ENCODE measurements at places on chromosomes 12 and 14. TPM values are rescaled to one million over a fixed set of nuclear protein-coding genes. Genes with fewer than 3 reads are reported as not detected.

DNA sequence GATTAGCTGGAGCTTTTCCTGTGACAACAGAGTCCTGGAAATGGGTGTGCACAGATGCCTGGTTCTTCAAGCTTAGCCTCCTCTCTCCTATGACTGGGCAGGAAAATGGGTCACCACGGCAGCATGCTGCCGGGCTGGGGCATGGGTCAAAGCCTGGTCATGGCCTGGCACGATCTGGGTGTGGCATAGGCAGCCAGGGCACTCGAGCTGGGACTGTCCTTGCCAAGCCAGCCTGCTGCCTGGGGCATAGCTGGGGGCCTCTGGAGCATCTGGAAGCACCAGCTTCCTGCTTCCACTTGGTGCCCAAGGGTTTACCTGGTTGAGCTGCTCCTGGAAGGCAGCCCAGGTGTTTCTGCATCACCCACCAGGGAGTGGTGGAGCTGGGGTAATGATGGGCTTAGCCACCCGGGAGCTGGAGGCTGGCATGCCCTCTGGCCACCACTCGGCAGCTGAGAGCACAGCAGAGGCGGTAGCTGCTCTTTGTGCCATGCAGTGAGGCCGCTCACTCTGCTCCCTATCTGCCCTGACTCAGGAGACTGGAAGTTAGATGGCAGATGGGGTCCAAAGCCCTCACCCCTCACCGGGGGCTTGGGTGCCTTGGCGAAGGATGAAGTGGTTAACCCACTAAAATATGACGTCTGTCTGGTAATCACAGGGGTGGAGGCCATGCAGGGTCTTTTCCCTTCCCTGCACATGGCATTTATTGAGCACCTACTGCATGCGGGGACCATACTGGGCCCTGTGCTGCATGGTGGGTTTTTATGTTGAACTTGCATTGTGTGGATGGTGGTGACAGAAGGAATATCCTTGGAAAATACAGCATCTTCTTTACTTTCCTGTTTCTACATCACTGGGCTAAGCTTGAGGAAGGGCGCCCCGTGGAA is 1.7 kb downstream of the OTUB2 start:
- DNase-seq: no peak

- no peak for DNase-seq
These were observed 158.8 kb upstream of the PRMT8 start for GRCh38 chr12:3332188-3332587.

GRCh38 chr14:97851428-97851995 is 1054.3 kb downstream of the VRK1 start:
- no peak for DNase-seq

DNA sequence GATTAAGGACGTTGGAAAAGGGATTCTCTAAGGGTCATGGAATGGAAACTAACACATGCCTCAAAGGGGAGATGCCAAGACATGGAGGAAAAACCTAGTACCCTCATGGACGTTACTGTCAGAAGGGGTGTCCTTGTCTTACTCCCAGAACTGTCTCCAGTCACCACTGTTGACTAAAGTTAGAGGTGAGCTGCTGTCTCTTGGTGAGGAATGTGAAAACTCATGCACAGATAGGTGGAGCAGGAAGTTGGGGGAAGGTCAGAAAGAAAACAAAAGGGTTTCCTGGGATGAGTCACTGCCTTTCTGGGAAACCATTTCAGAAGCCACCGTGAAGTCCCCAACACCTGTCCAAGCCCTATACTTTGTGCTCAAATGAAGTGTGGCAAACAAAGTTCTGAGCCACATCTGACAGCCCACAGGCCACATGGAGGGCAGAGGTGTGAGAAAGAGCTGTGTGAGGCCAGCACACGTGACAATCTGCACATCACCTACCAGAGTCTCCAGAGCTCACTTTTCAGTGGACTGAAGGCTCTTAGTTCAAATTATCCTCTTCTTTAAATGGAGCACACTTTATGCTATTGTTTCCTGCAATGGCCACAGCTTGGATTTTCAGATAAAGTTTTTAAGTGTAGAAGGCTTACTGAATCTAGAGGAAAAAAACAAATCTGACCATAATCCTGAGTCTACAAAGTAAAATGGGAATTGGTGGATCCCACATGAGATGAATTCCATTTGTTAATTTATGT is 92.9 kb upstream of the EGLN3 start:
- DNase-seq: no peak

GRCh38 chr12:103456006-103456405 is 39.8 kb downstream of the C12orf42 start:
- no peak for DNase-seq

DNA sequence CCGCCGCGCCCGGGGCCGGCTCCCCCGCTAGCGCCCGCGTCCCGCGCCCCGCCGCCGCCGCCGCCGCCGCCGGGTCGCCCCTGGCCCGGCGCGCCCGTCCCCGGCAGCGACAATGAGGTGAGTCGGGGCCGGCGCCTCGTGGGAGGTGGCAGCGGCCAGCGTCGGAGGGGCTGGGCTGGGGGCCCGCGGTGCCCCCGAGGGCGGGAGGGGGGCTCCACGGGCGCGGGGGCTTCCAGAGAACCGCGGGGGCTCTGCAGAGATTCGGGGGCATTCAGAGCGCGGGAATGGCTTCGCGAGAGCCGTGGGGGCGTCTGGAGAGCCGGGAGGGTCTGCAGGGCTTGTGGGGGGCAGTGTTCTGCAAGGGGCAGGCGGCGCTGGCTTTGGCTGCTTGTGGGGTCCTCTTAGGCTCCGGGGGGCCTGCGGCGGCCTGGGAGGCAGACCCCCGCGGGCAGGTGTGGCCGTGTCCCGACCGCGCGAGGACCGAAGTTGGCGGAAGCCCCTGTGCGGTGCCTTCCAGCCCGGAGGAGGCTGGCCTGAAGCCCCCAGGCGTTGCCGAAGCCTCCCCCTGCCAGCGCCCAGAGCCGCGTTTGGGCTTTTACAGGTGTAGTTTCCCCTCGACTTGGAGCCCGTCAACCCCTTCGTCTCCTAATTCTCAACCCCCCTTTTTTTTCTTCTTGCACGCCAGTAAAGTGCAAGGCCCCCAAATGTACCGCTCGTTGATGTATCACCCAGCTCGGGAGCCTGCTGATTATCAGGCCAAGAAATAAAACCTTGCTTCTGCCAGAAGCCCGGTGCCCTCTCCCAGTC is 93.1 kb upstream of the EVL start:
- DNase-seq: no peak

DNA sequence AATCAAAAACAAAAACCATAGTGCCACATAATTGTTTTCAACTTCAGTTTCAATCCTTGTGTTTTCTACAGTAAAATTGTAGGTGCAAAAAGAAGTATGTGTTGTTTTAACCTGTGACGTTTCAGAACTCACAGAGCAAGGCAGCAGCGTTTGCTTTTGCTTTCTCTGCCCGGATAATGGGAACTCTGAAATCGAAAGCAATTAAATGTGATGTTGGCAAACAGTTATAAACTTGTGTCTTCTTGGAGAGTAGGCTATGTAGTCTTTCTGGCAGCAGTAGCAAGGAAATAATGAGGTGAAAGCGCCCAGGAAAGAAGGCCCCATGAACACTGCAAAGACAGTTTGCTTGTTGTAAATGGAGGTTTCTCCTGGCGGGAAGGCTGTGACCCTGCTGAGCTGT is 39.1 kb downstream of the FNTB start:
- no peak for DNase-seq

GRCh38 chr14:45807178-45807899 is 554.3 kb upstream of the MIS18BP1 start:
- DNase-seq: no peak

- DNase-seq: no peak
These were observed 137.6 kb upstream of the PPFIA2 start for GRCh38 chr12:81896771-81897170.

The ASCL1 gene
- not detected for total RNA-seq

The TAS2R10 gene
- total RNA-seq: not detected

The B4GALNT1 gene
- total RNA-seq: 7.6 TPM

The RHOJ gene
- total RNA-seq: 10.8 TPM

The IFNG gene
- not detected for total RNA-seq

All from vagina (tissue), 2 donors.